ENCODE measurements at places on chromosomes 16 and 17.
A peak's percentile ranks its signal among the peaks of the same experiment; 100 is the strongest.

GRCh38 chr16:30139583-30140481 lies 16.8 kb upstream of the MAPK3 start:
- DNase-seq, result peak; percentile 40

GRCh38 chr16:2858245-2859025 lies 465 bp upstream of the PRSS22 start:
- no peak for DNase-seq

DNA sequence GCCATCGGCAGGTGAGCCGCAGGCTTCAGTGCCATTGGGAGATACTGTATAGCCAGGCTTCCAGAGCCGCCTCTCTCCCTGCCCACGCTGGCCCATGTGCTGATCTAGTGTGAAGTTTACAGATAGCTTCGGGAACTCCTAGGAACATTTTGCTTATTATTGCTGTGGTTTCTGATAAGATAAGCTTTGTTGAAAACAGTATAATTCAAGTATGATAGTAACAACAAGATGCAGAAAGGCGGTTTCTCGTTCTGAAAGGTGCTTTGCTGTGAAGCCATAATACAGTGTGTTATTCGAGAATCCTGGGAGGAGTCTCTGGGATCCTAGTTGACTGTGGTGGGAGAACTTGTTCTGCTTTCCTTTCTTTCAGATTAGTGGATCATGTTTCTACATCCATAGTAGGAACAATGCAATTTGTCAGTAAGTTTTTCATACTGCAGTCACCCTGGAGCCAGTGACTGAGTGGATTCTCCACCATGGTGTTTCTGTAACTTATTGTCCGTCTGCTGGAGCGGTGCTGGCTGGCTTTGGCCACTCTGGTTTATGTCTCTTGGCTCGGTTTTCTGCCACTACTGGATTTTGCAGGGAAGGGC lies 31.5 kb downstream of the RAB11FIP3 start:
- no peak for DNase-seq

DNA sequence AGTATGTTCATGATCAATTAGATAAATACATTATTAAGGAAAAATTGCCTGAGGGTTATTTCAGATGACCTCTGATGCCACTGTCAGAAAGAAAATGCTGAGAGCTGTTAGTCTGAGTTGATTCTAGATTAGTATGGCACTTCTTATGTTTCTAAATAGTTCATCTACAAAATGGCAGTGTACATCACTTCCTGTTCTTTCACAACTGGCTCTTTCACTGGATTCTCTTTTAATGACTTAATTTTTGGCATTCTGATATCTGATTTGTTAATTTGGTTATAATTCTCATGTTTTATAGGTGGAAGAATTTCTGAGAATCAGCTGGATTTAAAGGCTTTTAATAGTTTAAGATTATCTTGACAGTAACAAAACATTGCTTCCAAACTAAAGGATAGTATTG lies 3.3 kb downstream of the TAOK1 start:
- DNase-seq, result no peak

DNA sequence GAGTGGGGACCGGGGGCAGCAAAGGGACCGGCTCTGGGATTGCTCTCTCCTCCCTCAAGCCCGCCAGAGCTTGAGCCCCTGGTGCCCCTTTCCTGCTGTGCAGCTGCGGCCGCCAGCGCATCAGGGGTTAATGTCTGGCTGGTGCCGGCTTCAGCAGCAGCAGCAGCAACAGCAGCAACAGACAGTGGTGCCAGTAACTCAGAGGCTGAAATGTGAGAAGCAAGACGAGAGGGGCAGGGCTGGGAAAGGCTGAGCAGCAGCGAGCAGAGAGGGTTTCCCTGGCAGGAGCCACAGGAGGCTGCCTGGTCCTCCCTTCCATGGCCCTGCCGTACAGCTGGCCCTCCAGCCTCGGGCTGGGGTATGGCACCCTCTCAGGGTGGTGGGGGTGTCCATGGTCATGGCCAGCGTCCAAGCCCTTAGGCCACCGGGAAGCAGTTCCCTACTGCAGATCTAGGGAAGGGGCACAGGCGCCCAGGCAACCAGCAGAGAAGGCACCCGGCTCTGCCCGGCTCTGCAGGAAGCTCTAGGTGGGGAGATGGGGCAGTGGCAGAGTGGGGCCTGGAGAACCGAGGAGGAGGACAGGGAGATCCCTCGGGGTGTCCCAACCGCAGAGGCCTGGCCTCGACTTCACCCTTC lies 21.1 kb upstream of the TFAP4 start:
- DNase-seq, result no peak

GRCh38 chr17:1871756-1872155 lies 42.0 kb downstream of the RPA1 start:
- DNase-seq, result peak; percentile 34

- no peak for DNase-seq
These were observed at the start of gene PDE6G for GRCh38 chr17:81656118-81656743. TSS of gene PDE6G (minus strand) at chr17:81656542. CDS start at chr17:81653305, 3,237 bp downstream.

GRCh38 chr16:71775949-71776348 lies 32.7 kb downstream of the AP1G1 start:
- DNase-seq, result no peak

- no peak for DNase-seq
These were observed 96.1 kb downstream of the C17orf67 start for GRCh38 chr17:56737421-56738161.

DNA sequence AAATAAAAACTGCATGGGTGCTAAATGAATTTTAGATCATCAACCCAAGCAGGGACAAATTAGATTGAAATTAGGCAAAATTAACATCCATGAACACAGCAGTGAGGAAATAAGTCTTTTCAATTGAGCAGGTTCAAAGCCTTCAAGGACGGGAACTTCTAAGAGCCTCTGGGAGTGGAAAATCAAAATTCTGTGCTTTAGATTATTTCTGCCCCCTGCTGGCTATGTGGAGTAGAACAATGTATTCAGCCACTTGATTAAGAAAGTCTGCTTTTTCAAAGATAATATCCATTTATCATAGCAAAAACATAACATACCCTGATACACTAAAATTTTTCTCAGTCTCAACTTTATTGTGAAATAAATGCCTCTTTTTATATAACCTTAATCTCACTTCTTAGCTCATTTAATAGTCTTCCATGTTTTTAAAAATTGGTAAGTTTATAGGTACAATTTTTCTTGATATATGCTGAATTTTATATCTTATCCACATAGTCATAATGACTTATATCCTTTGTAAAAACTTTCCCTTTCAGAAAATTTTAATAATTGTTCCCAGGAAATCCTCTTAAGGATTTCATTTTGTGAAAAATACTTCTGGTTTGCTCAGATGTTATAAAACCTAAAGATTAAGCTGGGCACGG lies 28.1 kb upstream of the NOL11 start:
- DNase-seq, result peak; percentile 71

- no peak for DNase-seq
These were observed 9.4 kb downstream of the GJC1 start for GRCh38 chr17:44820631-44821212.

- peak; percentile 89 for DNase-seq
These were observed 32.0 kb downstream of the KDM8 start for GRCh38 chr16:27235055-27235937.

DNA sequence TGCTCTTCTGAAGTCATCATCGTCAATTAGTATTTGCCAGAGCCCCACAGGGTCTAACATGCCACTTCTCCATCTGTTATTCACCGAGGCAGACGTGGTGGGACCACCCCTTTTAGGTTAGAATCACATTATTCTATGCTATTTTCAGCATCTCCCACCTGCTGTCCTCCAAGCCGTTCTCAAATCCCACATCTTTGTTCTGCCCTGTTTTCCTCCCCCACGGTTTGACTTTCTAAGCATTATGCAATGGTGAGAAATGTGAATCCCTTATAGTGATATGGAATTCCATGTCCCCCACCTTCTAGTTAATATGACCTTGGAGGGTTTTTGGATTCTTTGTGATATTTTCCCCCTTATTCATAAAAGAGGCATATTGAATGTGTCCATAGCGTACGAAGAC lies 634.1 kb upstream of the RBFOX1 start:
- no peak for DNase-seq

DNA sequence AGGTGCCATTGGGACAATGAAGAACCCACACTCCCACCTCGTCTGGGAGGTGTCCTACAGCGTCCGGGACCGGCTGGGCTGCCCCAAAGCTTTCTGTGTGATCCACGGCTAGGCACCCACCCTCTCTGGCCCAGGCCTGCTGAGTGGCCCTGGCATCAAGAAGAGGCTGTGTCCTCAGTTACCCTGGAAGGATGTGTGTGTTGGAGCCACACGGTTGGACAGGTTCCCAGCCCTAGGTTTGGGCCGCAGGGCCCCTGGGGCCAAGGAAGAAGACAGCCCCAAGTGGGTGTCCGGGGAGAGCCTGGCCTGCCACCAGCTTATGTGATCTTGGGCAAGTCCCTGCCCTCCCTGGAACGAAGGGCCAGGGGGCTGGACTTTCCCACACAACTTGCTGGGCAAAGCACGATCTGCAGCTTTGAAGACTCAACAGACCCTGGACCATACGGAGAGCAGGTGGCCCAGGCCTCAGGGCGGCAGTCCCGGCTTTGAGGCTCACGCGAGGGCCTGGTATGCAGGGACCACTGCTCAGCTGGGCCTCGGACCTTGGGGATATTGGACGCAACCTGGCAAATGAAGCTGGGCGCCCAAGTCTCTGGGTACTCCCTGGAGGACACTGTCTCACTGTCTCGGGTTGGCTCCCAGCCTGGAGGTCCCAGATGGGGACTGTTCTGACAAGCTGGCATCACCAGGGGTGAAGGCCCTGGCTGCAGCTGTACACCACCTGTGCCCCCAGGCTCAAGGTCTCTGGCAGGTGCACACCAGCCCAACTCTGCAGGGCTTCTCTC lies 17.5 kb downstream of the MYBBP1A start:
- no peak for DNase-seq

GRCh38 chr17:74736513-74737298 lies at the start of gene RAB37:
TSS of gene RAB37 (plus strand) at chr17:74737256. CDS start at chr17:74737273, 17 bp downstream.
- no peak for DNase-seq

GRCh38 chr17:64534187-64534586 lies 27.4 kb downstream of the CEP95 start:
- peak; percentile 24 for DNase-seq
